Naive thymus-derived CD8-positive, alpha-beta T cell (primary cell): ENCODE measurements at places on chromosomes 5 and 9.

DNA sequence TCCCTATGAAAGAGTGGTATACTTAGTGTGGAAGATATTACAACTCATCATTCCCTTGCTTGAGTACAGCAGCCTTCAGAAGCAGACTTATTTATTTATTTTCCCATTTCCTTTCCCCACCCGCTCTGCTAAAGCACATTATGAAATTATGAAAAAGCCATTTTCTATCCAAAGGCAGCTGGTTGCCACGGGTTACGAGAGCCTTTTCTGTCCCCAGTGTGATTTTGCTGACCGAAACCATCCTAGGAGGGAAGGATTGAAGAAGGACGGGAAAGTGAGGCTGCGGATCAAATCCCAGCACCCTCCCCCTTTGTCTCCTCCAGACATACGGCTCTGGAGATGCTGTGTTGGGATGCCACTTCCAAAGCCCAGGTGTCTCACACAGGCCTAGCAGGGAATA, 246.9 kb downstream of the TLR4 start:
- no peak overlapping the region for H3K27ac ChIP-seq
- no peaks in the 10 kb centered on the region for H3K36me3 ChIP-seq

DNA sequence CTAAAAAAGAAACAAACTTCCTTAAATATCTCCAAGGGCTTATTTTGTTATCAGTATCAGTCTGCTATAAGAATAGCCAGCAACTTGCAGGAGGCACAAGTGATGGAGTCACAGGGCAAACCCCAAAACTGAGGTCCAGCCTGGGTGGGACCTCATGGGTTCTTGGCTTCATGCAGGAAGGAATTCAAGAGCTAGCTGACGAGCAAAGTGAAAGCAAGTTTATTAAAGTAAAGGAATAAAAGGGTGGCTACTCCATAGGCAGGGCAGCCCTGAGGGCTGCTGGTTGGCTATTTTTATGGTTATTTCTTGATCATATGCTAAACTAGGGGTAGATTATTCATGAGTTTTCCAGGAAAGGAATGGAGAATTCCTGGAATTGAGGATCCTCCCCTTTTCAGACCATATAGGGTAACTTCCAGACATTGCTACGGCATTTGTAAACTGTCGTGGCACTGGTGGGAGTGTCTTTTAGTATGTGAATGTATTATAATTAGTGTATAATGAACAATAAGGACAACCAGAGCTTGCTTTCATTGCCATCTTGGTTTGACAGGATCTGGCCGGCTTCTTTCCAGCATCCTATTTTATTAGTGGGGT, 231.9 kb downstream of the ADAMTSL1 start:
- H3K4me3 ChIP-seq = no peak overlapping the region
- DNase-seq = no peak
- H3K4me1 ChIP-seq = no peaks in the 10 kb centered on the region
- no peak overlapping the region for H3K27ac ChIP-seq
- H3K36me3 ChIP-seq = no peaks in the 10 kb centered on the region

- peak; percentile 31 for DNase-seq
- peaks cover 24% of the 10 kb centered on the region for H3K4me1 ChIP-seq
- H3K27me3 ChIP-seq = no peaks in the 10 kb centered on the region
- H3K27ac ChIP-seq = peak overlapping the region; percentile 24
These were observed 51.2 kb downstream of the DIAPH1 start for GRCh38 chr5:141567513-141568117.

DNA sequence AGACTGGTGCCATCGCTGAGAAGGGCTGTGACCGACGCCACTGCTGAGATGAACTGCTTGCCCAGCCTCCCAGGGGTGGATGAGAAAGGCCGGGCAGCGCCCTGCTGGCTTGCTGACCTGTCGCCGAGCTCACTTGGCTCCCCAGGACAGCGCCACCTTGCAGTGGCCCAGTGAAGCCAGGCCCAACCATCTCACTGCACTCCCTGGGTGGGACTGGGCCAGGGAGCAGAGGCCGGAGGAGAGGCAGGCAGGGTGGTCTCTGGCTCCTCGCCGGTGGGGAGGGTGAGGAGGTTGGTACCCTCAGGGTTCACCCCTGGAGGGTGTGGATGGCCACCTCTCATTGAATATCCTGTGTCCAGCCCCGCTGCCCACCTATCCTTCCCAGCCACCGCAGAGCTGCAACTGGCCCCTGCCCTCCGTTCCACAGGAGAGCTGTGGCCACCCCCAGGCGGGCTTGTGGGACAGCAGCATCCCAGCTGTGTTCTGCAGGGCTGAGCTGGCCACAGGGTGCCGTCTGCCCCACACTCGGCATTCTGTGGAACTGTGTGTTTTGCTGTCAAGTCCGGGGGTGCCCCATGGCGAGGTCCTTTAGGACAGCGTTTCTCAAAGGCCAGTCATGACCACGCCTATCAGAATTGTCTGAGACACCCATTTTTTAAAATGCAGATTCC, 41.0 kb upstream of the FCN2 start:
- H3K36me3 ChIP-seq = no peaks in the 10 kb centered on the region
- DNase-seq = no peak
- no peaks in the 10 kb centered on the region for H3K4me1 ChIP-seq
- no peak overlapping the region for H3K4me3 ChIP-seq
- H3K27ac ChIP-seq = no peak overlapping the region
